ENCODE measurements at places on chromosomes 16 and 17.
A peak's percentile ranks its signal among the peaks of the same experiment; 100 is the strongest.

DNA sequence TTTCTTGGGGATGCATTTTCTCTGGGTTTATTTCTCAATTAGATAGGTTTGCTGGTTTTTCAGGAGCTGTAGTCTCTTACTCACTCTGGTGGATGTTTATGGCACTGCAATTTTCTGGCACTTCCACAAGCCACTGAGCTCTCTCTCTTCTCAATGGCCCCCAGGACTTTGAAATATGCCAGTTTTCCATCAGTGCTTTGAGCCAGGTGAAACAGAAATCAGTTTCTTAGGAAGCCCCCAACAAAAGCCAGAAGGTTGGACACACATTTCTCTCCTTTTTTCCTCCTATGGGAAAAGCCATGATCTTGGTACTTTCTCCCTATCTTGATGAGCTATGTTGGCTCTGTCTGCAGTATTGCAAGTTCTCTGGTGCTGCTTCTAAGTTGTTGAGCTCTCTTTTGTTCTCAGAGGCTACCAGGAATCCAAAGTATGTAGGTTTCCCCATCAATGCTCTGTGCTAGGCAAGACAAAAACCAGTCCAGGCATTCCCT lies 90.7 kb upstream of the SMIM36 start:
- DNase-seq, result peak; percentile 13

- DNase-seq, result no peak
Measured at GRCh38 chr17:4038076-4038475, 73.8 kb upstream of the ATP2A3 start.

DNA sequence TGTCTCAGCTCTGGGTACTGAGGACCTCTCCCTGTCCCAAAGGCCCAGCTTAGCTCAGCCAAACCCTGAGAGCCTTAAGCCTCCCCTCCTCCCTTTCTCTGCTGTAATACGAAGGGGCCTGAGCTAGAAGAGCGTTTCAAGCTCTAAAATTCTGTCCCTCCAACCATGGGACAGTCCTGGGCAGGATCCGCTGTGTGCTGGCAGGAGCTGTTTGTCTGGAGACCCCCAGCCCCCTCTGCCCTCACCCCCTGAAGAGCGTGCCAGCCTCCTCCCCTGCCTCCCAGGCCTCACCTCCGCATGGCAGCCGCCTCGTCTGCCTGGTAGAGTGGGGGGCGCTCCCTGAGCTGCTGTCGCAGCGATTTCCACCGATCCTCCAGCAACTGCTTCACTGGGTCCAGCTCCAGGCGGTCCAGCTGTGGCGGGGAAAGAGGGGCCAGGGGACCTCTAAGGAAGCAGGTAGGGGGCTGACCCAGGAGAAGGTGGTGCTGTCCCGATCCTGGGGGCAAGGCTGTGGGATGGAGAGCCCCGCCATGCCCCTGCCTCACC lies 14.7 kb downstream of the UBALD2 start:
- DNase-seq, result no peak

GRCh38 chr17:55770196-55770870 lies 19.5 kb downstream of the PCTP start:
- no peak for DNase-seq

DNA sequence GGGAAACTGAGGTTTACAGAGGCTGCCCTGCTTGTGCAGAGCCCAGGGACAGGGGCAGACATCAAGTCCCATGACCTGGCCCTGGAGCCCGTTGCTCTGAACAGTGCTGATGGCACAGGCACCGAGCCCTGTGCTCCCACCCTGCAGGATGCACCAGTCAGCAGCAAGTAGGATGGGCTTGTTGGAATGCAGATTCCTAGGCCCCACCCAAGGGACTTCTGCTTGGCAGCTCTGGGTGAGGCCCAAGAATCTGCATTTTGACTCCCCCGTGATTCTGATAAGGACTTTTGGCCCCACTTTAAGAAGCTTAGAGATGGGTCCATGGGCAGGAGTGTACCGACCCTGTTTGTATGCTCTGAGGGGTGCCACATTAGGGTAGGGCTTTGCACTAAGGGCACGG lies 23.3 kb downstream of the LASP1 start:
- DNase-seq, result no peak

- DNase-seq, result no peak
Measured at GRCh38 chr16:82728901-82729300, 102.1 kb downstream of the CDH13 start.

- DNase-seq, result no peak
Measured at GRCh38 chr16:48168075-48168474, 12.3 kb upstream of the ABCC12 start.

DNA sequence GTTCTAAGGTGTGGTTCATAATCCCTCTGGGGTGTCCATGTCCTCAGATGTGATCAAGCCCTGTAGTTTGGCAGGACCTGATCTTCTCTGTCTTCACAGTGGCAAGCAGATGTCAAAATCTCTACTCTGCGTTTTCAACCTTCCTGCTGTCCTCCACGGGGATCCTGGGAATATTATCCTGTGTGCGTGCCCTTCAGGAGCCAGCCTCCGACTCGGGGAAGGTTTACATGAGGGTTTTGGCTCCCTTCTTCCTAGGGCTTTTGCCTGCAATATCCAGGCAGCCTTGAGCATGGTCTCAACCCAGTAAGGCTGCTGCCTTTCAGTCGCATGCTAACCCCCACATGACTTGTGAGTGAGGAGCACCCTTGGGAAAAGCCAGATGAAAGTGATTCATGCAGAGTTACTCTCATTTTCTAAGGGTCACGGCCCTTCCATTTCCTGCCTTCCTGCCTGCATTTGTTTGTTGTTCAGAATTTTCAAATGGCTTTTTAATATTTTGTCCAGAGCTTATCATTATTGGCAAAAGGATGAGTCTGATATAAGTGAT lies 202.2 kb upstream of the CHMP6 start:
- peak; percentile 53 for DNase-seq

GRCh38 chr17:59527931-59528330 lies 37.5 kb upstream of the DHX40 start:
- no peak for DNase-seq

DNA sequence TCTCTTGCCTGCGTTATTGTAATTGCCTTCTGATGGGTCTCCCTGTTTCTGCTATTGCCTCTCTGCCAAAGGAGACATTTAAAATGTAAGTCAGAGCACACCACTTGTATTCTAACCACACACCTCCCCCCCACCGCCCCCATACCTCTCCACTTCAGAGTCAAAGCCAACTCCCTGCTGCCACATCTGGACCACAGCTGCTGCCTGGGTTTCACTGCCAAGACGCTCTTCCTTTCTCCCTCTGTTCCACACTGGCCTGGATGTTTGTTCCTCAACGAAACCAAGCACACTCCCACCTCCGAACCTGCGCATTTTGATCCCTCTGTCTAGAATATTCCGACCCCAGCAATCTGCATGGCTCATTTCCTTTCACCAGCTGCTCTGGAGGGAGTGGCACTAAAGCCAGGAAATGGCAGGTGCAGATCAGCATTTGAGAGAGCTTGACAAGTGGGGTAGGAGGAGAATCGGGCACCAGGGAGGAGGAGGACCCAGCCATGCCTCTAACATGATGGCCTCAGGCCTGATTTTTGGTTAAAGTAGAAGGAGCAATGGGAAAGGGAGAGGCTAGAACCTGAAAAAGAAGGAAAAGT lies 92.4 kb upstream of the HS3ST2 start:
- no peak for DNase-seq

GRCh38 chr17:64343833-64344637 lies 46.6 kb downstream of the PECAM1 start:
- DNase-seq, result peak; percentile 32

- DNase-seq, result no peak
Measured at GRCh38 chr16:26344240-26344776, 652.5 kb downstream of the HS3ST4 start.

GRCh38 chr16:24609417-24609739 lies 70.0 kb downstream of the RBBP6 start:
- no peak for DNase-seq

- DNase-seq, result no peak
Measured at GRCh38 chr17:47305302-47305923, 18.3 kb upstream of the EFCAB13 start.

DNA sequence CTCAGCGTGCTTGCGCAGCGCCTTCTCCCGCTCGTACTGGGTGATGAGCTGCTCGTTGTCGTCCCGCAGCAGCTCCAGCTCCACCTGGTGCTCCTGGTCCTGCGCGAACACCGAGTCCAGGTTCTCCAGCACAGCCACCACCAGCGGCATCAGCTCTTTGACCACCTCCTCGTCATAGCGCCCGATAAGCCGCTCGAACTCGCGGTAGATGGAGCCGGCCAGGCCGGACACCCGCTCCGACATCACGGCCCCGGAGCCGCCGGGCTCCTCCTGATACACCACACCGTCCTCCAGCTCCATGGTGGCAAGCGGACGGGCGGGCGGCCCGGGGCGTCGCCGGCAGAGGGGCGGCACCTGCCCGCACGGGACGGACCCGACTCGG lies 320 bp downstream of the SPAG9 start:
- peak; percentile 56 for DNase-seq

GRCh38 chr16:978403-978802 lies 3.2 kb upstream of the SOX8 start:
- DNase-seq, result no peak

DNA sequence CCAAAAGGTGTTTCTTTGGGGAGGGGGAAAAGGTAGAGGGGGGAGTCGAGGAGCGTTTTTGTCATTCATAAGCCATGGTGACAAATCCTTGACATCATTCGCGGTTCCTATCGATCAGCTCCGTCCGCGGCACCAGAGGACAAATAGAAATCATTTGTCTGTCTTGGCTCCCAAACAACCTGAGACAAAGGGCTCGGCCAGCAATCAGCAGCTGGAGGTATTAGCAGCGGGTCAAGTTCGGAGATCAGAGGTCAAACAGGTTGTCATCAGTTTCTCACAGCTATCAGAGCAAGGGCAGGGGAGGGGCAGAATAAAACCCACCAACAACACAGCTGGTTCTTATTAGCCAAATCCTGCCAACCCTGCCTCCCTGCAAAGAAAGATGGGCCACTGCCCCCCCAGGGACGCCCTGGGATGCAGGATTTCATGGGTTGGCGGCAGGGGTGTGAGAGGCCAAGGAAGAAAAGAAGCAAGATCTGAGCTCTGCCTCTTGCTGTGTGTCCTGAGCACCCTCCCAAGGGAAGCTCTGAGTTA lies 145.3 kb upstream of the LHX1 start:
- DNase-seq, result no peak

DNA sequence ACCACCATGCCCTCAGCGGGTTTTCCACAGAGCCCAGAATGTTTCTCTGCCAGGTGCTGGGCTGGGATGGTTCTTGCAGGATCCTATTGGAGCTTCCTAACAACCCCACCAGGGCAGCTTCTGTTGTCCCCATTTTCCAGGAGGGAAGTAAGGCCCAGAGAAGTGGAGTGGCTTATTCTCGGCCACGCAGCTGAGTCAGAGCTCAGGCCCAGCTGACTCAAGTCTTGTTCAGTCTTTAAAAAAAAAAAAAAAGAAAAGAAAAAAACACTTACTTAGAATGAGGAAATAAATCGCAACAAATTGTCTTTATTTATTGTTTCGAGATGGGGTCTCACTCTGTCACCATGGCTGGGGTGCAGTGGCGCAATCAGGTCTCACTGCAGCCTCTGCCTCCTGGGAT lies 413.0 kb downstream of the CPPED1 start:
- DNase-seq, result no peak

- no peak for DNase-seq
Measured at GRCh38 chr16:54939510-54940278, 9.0 kb downstream of the IRX5 start.

GRCh38 chr17:62704381-62704971 lies 77.0 kb downstream of the MRC2 start:
- no peak for DNase-seq

- DNase-seq, result no peak
Measured at GRCh38 chr16:66594739-66595138, 9.8 kb upstream of the CMTM3 start.

DNA sequence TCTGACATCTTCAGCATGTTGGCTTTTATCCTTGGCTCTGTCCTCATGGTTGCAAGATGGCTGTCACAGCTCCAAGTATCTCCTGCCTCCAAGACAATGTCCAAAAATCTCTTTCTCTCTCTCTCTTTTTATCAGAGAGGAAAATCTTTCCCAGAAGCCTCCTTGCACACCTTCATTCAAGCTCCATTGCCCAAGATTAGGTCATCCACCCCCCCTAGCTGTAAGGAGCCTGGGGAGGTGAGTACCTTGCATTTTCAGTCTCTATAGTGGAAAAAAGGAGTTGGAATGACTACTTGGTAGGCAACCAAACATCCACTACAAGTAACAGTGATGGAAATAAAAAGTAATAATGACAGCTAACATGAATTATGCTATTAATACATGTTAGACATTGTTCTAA lies 22.0 kb upstream of the NSMCE1 start:
- peak; percentile 52 for DNase-seq

- no peak for DNase-seq
Measured at GRCh38 chr17:27904534-27905446, 11.6 kb upstream of the LYRM9 start.

DNA sequence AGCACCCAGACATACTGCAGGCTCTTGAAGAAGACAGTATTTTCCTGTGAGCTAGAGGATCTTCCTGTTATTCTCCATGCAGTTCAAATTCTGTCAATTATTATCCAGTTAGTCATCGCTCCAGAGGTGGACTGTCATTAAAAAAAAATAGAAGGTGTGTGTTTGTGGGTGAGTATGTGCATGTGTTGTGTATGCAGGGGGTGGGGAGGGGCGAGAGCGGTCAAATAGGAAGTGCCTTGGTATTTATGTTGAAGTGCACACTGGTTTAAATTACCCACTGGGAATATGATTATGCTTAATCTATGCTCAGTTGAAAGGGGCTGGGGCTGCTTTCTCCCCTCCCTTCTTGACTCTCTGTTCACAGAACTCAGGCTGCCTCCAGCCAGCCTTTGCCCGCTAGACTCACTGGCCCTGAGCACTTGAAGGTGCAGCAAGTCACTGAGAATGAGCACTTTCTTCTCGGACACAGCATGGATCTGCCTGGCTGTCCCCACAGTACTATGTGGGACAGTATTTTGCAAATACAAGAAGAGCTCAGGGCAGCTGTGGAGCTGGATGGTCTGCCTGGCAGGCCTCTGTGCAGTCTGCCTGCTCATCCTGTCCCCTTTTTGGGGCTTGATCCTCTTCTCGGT lies at the start of gene HSD17B2:
Gene HSD17B2 (plus strand): TSS at position 273 of the 632 bp plus-strand sequence. CDS start 172 bp downstream, at position 445.
- no peak for DNase-seq

- DNase-seq, result peak; percentile 45
Measured at GRCh38 chr16:1538804-1539520, 5.5 kb downstream of the TMEM204 start.

DNA sequence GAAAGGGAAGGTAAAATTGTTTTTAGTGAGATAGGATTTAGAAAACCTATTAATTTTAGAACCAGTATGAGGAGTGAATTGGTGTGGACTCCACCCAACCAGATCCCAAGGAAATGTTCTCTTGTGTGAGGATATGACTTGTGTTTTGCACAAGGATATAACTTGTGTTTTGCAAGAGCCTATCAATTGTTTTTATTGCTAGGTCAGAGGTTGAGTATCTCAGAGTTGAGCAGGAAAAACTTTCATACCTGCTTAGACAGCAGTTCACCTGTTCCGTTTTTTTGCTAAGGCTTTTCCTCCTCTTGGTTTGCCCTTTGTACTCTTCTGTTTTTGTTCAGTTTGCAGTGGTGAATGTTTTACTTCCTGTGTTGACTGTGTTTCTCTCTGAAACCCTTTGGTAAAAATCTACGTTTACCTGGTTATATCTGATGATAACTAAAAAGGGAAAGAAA lies 5.1 kb downstream of the NBR1 start:
- no peak for DNase-seq

GRCh38 chr16:76278980-76279379 lies 1.8 kb downstream of the CNTNAP4 start:
- no peak for DNase-seq

GRCh38 chr17:2125013-2125535 lies 70.2 kb downstream of the HIC1 start:
- no peak for DNase-seq
